Upper lobe of left lung (tissue), 6 donors: ENCODE measurements at places on chromosomes 13 and 19.

DNA sequence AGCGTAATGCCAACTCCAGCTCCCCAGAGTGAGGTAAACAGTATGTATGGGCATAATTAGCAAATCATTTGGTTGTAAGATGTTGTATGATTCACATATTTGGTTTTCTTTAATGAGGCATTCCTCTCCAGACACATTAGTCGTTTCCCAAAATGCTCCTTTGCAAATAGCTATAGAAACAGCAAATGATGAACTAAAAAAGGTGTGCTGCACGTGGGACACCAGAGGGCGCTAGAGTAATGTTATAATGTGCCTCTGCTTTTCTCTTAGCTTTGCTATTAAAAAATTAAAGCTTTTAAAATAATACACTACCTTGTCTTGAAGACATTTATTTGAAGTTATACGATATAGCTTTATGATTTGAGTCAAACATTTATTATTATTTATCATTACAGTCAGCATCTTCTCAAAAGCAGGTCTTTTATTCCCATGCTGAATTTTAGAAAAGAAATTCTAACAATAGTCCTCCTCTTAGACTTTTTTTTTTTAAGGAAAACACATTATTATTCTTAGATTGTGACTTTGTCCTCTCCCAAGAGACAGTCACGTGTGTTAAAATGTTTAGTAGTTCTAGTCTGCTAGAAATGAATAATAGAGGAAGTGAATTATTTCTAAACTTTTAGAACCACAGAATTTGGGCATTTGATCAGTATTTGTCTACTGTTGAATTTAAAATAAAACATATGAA is 121.6 kb upstream of the FRY start:
- no peaks in the 10 kb centered on the region for H3K36me3 ChIP-seq
- no peak overlapping the region for H3K27ac ChIP-seq
- DNase-seq = no peak
- H3K4me3 ChIP-seq = no peak overlapping the region

- no peaks in the 10 kb centered on the region for H3K27me3 ChIP-seq
- no peak overlapping the region for H3K4me3 ChIP-seq
- no peak overlapping the region for H3K27ac ChIP-seq
- no peak for DNase-seq
- no peaks in the 10 kb centered on the region for H3K36me3 ChIP-seq
- H3K4me1 ChIP-seq = no peaks in the 10 kb centered on the region
Observed at GRCh38 chr13:108283110-108283509, 13.6 kb downstream of the TNFSF13B start.

- no peak for DNase-seq
- no peak overlapping the region for H3K4me3 ChIP-seq
- H3K36me3 ChIP-seq = no peaks in the 10 kb centered on the region
- H3K27ac ChIP-seq = no peak overlapping the region
- H3K4me1 ChIP-seq = no peaks in the 10 kb centered on the region
- H3K27me3 ChIP-seq = no peaks in the 10 kb centered on the region
Observed at GRCh38 chr13:76474356-76474755, 411.8 kb downstream of the KCTD12 start.

DNA sequence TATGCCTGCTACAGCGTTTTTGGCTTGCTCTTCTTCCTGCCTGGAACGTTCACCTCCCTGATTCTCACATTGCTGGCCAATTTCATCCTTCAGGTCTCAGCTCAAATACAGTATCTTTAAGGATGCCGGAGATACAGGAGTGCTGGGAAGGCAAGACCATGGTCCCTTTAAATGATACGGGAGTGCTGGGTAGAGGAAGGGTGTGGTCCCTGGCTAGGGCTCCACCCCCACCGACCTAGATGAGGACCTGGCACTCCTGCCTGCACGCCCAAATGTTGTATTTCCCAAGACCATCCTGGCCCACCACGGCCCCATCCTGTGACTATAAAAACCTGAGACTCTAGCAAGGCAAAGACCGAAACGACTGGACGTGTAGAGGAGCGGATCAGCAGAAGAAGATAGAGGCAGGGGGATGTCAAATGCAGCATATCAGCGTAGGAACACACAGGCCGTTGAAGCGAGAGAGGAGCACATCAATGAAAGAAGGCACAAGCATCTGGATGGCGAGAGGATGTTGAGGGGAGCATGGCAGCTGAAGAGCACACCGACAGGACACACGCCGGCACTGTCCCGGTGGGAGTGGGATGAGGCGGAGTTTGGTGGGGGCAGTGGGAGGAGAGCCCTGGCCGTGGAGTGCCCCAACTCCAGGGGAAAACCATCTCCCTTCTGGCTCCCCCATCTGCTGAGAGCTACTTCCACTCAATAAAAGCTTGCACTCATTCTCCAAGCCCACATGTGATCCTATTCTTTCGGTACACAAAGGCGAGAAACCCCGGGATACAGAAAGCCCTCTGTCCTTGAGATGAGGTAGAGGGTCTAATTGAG is 74.0 kb downstream of the PCDH9 start:
- no peaks in the 10 kb centered on the region for H3K36me3 ChIP-seq
- H3K27me3 ChIP-seq = no peaks in the 10 kb centered on the region
- no peak overlapping the region for H3K4me3 ChIP-seq
- DNase-seq = no peak

DNA sequence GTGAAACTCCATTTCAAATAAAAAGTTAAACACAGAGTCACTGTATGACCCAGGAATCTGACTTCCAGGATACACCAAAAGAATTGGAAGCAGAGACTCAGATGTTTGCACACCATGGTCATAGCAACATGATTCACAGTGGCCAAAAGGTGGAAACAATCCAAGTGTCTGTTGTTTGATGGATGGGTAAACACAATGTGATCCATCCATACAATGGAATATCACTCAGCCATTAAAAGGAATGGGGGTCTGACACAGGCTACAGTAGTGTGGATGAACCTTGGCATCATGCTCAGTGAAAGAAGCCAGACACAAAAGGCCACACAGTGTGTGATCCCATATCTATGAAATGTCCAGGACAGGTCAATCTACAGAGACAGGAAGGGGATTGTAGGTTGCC is 174.3 kb downstream of the PTPRS start:
- H3K27ac ChIP-seq = no peak overlapping the region
- no peak overlapping the region for H3K4me3 ChIP-seq
- no peaks in the 10 kb centered on the region for H3K36me3 ChIP-seq
- DNase-seq = no peak
- no peaks in the 10 kb centered on the region for H3K4me1 ChIP-seq
- H3K27me3 ChIP-seq = no peaks in the 10 kb centered on the region

DNA sequence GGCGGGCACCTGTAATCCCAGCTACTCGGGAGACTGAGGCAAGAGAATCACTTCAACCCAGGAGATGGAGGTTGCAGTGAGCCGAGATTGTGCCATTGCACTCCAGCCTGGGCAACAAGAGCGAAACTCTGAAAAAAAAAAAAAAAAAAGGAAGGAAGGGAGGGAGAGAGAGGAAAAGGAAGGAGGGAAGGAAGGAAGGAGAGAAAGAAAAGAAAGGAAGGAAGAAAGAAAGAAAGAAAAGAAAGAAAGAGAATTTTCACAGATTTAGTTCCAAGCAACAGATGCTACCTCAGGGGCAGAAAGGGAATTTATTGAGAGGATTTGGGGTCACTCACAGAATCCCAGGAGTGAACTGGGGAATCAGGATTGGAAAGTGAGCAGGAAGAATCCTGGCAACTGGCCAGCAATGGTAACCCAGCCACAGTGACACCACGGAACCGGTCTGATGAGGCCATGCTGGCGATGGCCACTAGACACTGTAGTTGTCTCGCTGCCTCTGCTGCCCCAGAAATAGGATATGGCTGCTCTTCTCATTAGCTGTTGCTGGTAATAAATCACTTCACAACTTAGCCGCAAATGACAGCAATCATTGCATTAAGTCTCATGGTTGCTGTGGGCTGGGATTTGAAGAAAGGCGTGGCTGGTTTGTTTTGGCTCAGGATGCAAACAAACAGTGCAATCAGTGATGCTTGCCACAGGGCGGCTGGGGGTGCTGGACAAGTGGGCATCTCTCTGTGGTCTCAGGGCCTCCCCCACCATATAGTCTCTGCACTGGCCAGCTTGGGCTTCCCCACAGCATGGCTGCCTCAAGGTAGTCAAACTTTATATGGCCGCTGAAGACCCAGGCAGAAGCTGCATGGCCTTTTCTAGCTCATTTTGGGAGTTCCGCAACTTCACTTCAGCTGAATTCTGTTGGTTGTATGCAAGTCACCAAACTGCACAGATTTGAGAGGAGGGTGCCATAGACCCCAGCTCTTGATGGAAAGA is 5.2 kb upstream of the BCAM start:
- H3K4me3 ChIP-seq = no peak overlapping the region
- no peaks in the 10 kb centered on the region for H3K36me3 ChIP-seq
- H3K27me3 ChIP-seq = no peaks in the 10 kb centered on the region
- H3K4me1 ChIP-seq = peaks cover 21% of the 10 kb centered on the region

GRCh38 chr13:68292601-68293000 is 1062.5 kb upstream of the PCDH9 start:
- no peaks in the 10 kb centered on the region for H3K36me3 ChIP-seq
- no peak for DNase-seq

- H3K4me3 ChIP-seq = no peak overlapping the region
- peak overlapping the region; percentile 95 for H3K27ac ChIP-seq
- H3K4me1 ChIP-seq = peaks cover 14% of the 10 kb centered on the region
- no peaks in the 10 kb centered on the region for H3K36me3 ChIP-seq
Observed at GRCh38 chr19:41530761-41531301, 45.1 kb upstream of the CEACAM21 start.

GRCh38 chr13:31846961-31847752 is 107.8 kb downstream of the RXFP2 start:
- no peaks in the 10 kb centered on the region for H3K36me3 ChIP-seq
- no peaks in the 10 kb centered on the region for H3K27me3 ChIP-seq
- no peak for DNase-seq
- peak overlapping the region; percentile 61 for H3K27ac ChIP-seq

GRCh38 chr13:44797685-44798084 is 191.6 kb downstream of the NUFIP1 start:
- peaks cover 4% of the 10 kb centered on the region for H3K4me1 ChIP-seq
- no peak for DNase-seq
- no peaks in the 10 kb centered on the region for H3K36me3 ChIP-seq
- H3K4me3 ChIP-seq = no peak overlapping the region
- no peaks in the 10 kb centered on the region for H3K27me3 ChIP-seq

DNA sequence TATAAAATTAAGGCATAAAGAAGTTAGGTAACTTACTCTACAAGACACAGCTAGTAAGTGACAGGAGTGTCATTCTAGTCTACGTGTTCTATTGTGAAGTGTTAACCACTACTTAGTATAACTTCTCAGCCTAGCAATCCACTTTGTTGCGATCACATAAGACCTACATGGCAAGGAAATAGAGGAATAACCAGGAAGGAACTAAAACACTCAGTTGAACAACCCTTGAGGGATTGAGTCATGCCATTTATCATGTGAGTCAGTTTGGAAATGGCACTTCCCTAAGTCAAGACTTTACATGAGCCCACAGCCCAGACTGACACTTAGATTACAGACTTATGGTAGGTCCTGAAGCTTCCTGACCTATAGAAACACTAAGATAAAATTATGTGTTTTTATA is 279.5 kb upstream of the PCDH20 start:
- H3K36me3 ChIP-seq = no peaks in the 10 kb centered on the region
- no peaks in the 10 kb centered on the region for H3K4me1 ChIP-seq
- H3K27me3 ChIP-seq = no peaks in the 10 kb centered on the region
- no peak overlapping the region for H3K27ac ChIP-seq

GRCh38 chr19:6718111-6718740 is 2.2 kb downstream of the C3 start:
- H3K4me1 ChIP-seq = peaks cover 19% of the 10 kb centered on the region
- no peak overlapping the region for H3K27ac ChIP-seq
- H3K36me3 ChIP-seq = no peaks in the 10 kb centered on the region
